ENCODE measurements at places on chromosomes 5 and 9.

- no peak for DNase-seq
Measured at GRCh38 chr9:11968631-11969030, 724.6 kb upstream of the TYRP1 start.

GRCh38 chr9:87193925-87194868 lies 246.9 kb upstream of the GAS1 start:
- DNase-seq: peak; percentile 99

DNA sequence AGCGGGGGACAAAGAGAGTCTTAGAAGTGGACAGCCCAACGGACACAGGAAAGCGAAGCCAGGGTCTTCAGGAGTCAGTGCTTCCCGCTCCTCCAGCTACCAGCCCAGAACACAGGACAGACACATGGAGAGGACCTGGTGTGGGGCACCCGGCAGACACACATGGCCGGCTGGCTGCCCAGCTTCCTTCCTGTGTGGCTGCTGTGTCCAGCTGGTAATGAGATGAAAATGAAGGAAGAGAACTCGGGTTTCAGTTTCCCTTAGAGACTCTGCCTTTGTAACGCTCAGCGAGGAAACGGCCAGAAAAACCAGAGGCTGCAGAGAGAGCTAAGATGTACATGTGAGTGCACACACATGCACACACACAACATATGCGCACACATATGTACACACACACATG lies 87.5 kb downstream of the SECISBP2 start:
- DNase-seq: no peak

- DNase-seq: peak; percentile 29
Measured at GRCh38 chr9:110758201-110758600, 89.6 kb downstream of the MUSK start.

- DNase-seq: no peak
Measured at GRCh38 chr5:136337788-136338187, 27.6 kb downstream of the TRPC7 start.
